Amygdala (tissue), 56 donors: ENCODE measurements at places on chromosomes 6 and 20.
A peak's percentile ranks its signal among the peaks of the same experiment; 100 is the strongest.

DNA sequence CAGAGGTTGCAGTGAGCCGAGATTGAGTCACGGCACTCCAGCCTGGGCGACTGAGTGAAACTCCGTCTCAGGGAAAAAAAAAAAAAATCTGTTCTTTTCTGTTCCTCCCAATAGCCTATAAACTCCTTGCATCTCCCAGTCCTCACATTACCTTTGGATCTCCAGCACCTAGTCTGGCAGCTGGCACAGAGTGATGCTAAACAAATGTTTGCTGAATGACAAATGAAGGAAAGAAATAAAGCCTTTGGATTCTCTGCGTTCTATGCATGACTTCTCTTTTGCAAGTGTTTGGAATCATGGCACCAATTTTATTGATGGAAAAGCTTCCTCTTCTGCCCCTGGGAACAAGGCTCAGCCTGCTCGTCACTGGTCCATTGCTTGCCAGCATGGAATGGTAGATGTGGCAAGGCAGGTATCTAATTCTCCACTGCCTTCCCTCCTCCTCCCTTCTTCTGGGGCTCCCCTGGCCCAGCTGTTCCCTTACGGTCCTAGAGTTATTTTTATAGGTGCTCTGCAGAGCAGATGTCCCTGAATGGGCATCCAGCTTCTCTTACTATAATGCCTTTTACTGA lies 53.6 kb upstream of the FYN start:
- DNase-seq = no peak

- no peak for DNase-seq
These were observed 8.1 kb downstream of the SCRT2 start for GRCh38 chr20:667351-668034.

DNA sequence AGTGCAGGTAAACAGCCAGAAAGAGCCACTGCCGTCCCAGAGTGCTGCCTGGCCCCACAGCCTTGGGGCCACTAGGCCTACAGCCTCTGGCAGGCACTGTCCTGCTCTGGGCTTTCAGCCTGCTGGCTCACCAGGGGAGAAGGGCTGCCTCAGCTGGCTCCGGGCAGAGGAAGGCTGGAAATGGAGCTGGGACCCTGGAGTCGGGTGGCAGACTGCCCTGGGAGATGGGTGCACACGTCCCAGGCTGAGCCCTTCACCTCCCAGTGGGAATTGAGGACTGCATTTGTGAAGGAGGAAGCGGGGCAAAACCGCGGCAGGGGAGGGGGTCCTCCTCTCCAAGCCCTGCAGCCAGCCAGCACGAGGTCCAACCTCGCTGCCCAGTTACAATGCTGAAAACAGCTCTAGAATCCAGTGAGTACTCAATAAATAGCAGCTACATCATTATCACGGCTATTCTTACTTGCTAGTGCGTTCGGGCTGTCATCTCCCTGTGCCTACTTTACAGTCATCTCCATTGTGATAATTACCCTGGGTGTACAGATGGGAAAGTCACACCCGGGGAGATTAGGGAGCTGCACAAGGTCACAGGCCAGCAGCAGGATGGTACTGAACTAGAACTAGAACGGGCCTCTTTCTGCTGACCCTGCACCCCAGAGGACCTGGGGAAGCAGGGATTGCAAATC lies 13.1 kb downstream of the ACSS1 start:
- peak; percentile 78 for DNase-seq

DNA sequence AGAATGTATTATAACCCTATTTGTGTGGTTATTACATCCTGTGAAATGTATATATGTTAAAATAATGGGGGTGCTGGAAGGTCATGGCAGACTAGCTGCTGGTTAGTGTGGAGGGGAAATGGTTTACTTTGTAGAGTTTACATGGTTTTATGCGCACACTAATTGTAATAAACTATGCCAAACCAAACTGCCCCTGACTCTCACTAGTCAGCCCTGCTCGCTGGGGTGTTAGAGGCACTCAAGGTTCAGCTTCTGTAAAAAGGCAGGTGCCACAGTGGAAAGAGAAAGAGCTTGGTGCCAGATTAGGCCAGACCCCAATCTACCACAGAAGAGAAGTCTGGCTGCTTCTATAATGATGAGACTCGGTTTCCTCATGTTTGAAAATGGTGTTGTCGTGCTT lies 52.7 kb downstream of the GOPC start:
- DNase-seq = no peak

- DNase-seq = no peak
These were observed 215.2 kb downstream of the TMEM242 start for GRCh38 chr6:157107915-157108651.

- no peak for DNase-seq
These were observed 12.0 kb downstream of the LRP11 start for GRCh38 chr6:149852180-149852579.

GRCh38 chr6:136230219-136230853 lies 19.8 kb downstream of the MTFR2 start:
- DNase-seq = no peak

- no peak for DNase-seq
These were observed 242.0 kb upstream of the RSPO3 start for GRCh38 chr6:126876446-126876845.

DNA sequence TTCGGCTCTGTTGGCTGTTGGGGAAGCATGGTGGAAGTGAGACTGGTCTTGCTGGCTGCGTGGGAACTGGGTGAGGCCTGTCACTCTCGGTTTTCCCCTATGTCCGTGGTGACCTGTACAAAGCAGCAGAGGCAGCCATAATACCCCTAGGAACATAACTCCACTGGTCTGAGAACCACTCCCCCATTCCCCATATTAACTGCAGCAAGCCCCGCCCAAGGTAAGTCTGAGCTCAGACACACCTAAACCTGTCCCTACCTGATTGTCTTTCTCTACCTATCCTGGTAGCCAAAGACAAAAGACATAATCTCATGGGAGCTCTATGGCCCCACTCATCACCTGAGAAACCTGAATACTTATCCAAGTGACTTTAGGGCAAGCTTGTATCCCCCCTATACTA lies 156.3 kb upstream of the PHACTR1 start:
- DNase-seq = no peak

- DNase-seq = no peak
These were observed 24.0 kb downstream of the IL20RA start for GRCh38 chr6:137020776-137021175.

DNA sequence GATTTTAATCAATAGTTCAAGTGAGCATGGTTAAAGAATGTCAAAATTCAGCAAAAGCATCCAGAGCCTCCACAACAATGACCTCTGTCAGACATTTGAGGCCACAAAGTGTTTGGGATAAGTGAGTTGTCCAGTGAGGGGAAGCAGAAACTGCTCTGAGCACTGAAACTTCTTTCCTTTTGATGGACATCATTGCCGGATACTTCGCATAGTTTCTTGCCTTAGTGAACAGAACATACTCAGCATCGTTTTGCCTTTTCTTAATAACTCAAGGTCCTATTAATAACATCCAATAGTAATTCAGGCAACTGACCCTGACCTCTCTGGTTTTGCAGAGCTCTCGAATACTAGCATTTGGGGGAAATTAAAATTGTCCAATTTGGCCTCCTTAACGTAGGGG lies 78.6 kb downstream of the EDN3 start:
- DNase-seq = no peak
